ENCODE measurements at places on chromosomes 11 and 22.

GRCh38 chr11:123719452-123719851, 22.0 kb downstream of the ZNF202 start:
- DNase-seq: no peak

GRCh38 chr11:1966531-1966930, 19.4 kb downstream of the MRPL23 start:
- DNase-seq: no peak

- no peak for DNase-seq
Observed at GRCh38 chr11:75520688-75521087, 5.1 kb downstream of the GDPD5 start.

- DNase-seq: no peak
Observed at GRCh38 chr11:15851051-15851498, 505.3 kb downstream of the SOX6 start.

DNA sequence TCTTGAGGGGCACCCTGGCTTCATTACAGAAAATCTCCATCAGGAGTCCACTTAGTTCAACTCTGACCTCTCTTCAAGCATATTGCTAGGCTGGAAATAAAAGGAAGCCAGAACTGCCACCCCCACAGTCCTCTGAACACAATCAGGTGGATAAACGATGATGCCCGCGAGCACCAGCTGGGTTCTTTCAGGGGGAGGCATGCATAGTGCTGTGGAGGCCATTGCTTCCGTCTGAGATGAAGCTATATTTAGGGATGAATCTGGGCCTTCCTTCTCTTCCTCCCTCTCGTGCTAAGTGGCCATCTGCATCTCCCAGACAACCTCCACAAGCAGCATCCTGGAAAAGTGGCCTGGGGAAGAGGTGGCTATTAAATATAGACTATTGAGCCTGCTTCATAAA, 3.9 kb upstream of the MICAL2 start:
- no peak for DNase-seq

DNA sequence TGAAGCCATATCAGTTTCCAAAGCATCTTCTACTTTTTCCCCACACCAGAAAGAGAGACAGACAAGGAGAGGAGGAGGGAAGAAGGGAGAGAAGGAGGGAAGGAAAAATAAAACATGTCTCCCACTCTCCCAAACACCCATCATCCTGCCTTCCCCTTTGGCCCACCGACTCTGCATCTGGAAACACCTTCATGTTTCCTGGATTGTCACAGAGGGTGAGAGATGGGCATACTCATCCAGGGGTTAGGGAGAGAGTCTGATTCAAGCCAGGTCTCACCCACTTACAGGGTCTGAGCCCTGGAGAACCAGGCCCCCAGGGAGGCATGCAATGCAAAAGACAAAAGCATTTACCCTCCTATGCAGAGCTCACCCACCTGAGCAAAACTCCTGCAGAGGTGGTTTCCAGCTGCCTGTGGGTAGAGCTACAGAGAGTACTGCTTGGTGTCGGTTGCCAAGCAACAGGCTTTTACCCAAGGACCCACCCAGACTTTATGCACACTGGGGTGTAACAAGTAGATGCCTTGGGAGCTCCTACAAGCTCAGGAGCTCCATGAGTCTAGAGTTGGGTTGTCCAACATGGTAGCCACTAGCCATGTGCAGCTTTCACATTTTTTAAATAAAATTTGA, 33.4 kb downstream of the MN1 start:
- no peak for DNase-seq
